ENCODE measurements at places on chromosomes 13 and 19.

- no peak for DNase-seq
These were observed 50.3 kb downstream of the CCDC70 start for GRCh38 chr13:51912091-51912490.

DNA sequence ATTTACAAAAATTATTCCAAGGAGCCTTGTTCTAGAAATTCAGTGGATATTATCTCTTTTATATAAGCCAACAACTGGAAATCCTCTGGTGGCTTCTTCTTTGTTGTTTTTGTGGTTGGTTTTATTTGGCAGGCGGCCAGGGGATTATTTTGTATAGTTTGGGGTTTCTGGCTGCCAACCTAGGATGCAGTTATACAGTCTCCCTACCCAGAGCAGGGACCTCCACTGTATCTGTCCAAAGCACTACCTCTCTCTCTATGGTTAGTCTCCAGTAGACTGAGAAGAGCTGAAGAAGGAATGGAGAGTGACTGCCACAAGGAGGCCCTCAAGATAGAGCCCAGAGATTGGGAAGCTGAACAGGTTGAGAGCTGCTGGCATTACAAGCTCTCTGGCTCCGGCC lies 80.2 kb downstream of the ZAR1L start:
- no peak for DNase-seq

GRCh38 chr13:110413016-110413675 lies 106.1 kb downstream of the COL4A2 start:
- DNase-seq: no peak

- DNase-seq: no peak
These were observed 81.7 kb downstream of the KLF12 start for GRCh38 chr13:74052402-74052928.

DNA sequence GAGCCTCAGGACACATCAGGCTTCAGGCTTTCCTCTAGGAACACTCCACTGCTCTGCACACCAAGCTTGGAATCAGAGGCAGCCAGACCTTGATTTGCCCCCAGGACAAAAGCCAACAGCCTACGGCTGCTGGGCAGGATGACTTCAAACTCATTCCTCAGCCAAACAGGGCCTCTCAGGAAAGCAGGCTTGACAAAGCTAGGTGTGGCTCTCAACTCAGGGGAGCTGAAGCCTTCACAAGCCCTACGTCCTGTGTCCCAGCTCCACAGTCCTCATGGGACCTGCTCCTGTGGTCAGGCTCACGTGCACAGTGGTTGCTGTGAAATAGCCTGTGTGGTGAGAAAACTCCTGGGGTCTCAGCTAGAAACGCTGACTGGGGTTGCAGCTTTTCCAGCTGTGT lies 398.9 kb upstream of the ZNF507 start:
- DNase-seq: no peak

DNA sequence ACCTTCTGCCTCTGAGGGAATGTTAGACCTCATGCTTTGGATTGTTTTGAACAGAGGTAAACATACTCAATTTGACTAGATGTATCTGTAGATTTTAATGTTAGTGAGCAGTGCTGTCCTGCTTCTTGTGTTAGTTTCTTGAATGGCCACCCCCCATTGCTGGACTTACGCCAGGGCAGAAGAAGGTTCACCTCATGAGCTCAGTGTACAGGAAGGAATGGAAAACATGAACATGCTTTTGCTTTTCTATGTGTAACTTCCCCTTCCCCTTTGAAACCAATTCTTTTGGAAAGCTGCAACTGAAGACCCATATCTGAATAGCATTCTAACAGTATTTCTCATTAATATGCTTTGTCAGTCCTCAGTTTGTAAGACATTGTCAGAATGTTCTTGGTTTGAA lies 32.3 kb downstream of the WASF3 start:
- peak; percentile 30 for DNase-seq

DNA sequence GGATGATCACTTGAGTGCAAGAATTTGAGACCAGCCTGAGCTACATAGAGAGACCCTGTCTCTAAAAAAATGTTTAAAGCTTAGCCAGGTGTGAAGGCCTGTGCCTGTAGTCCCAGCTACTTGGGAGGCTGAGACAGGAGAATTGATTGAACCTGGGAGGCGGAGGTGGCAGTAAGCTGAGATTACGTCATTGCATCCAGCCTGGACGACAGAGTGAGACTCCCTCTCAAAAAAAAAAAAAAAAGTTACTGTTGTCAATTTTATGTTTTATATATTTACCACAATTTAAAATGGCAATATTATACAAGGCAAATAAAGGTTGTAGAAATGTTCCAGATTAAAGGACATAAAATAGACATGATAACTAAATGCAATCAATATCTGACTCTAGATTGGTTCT lies 29.2 kb downstream of the WDR87 start:
- no peak for DNase-seq

DNA sequence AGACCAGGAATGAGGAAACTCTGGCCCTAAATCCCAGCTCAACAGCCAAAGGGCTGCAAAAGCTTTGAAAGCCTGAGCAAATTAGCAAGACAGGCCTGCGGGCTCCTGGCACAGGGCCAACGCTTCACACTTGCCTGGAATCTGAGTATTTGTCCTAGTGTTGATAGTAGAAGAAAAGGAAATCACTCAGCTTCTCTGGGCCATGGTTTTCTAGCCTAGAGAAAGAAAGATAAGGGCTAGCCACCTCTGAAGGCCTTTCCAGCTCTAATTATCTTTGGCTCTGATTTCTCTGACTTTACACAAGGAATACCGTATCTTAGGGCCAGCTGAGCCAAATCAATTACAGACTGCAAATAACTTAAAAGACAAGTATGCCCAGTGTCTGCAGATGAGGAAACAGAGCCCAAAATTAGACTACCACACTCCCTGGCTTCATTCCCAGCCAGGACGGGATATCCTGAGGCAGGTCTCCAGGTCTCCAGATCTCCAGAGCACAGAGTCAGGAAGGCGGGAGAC lies 69.6 kb downstream of the STK24 start:
- peak; percentile 67 for DNase-seq

Measured in muscle of back (tissue), 13 donors.